NCI-H526 (cell line): ENCODE measurements at places on chromosomes 7 and 10.

GRCh38 chr7:101671371-101672356 is 42.6 kb upstream of the MYL10 start:
- no peak for DNase-seq

DNA sequence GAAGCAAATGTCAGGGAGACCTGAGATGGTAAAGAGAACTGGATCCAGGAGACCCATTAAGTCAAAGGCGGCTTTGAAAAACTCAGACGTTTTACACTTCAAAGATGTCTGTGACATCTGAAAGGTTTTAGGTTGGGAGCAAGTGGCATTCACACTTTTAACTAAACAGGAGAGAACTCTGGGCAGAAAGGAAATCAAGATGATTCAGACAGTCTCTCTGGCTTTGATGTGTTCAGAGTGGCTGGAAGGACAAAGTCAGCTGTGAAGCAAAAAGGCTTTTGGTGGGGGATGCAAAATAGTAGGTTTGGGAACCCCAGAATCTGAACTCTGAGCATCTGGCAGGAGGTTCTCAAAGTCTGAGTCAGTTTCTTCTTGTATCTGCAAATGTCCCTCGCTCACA is 66.6 kb downstream of the PRKCQ start:
- DNase-seq = no peak

- DNase-seq = no peak
Measured at GRCh38 chr7:101155303-101155702, 1.0 kb downstream of the AP1S1 start.

DNA sequence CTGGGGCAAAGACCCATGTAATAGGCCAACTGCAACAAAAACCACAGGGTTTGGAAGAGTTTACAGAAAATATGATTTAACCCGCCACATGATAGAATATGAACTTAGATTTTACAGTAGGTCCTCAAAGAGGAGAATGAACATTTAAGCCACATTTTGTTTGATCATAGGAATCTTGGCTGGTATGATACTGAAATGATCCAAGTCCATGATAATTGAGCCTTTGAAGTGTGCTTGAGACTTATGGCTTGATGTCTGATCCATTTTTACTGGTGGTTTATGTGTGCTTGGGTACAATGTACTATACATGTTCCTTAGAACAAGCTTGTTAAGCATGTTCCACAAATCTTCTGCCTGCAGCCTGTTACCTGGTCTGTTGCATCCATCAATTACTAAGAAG is 41.8 kb upstream of the PDSS1 start:
- no peak for DNase-seq

- DNase-seq = no peak
Measured at GRCh38 chr10:33813415-33813814, 478.9 kb upstream of the NRP1 start.

- no peak for DNase-seq
Measured at GRCh38 chr7:15291699-15292098, 270.1 kb downstream of the AGMO start.

DNA sequence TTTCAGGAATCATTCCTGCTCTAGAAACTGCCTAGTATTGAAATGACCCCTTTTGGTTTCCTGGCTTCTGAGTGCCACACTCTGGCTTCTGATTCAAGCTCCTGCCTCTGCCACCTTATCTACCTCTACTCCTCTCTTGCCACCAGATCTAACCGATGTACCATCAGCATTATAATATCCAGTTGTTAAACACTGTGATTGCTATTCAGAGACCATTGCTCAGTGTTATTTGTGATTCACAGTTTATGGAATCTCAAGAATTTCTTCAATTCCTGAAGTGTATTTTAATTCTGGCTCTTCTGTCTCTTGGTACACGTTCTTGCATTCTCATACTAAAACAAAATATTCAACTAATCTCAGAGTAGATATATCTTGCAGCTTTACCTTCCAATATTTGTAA is 88.7 kb downstream of the DYNC1I1 start:
- no peak for DNase-seq

GRCh38 chr10:22897371-22897770 is 30.5 kb upstream of the ARMC3 start:
- no peak for DNase-seq

DNA sequence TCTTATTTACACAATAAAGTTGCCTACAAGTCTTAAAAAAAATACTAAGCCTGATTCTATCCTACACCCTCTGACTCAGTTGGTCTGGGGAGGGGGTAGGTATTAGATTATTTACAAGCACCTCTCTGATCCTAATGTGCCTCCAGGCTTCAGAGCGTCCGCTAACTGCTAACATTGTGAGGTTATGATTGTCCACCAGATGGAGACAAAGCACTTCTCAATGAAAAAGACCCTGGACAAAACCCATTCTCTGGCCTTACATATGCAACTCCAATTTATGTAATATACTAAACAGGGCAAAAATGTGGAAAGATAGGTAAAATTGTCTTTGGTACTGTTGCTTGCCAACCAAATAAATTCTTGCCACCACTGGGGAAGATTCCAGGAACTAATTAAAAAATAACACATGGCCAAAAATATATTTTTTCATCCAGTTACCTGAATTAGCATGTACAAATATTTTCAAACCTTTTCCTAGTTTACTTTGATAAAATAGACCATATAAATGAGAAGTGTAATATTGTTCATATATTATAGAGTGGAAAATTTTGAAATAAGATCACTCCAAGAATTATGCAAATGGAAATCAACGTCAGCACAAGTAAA is 92.4 kb downstream of the KIF20B start:
- DNase-seq = peak; percentile 20

DNA sequence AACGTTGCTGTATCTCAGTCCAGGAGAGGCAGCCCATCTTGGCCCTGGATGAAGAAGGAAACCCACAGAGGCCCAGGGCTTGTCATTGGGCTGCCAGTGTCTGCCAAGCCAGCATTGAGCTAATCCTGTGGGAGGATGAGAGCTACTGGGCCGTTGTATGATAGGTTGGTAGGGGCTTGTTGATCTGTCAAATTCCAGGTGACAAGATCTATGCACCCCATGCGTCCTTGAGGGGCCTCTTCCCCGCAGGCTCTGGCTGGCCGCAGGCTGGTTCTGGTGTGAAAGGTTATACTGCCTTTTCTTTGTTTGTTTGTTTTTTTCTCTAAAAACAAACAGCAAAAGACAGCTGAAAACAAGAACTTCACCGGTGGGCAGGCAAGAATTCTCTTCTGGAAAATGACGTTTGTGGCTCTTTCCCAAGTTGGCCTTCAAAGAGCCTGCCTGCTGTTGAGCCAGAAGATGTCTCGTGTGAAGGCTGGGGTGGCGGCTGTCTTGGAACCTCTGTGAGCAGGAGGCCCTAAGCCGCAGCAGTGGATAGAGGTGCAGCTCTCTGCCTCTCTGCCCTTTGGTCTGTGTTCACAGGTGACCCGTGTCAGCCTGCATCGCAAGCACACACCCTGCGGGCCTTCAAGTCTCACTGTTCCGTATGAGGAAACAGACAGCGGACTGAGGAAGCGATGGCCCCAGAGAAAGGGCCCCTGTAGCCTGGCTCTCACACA is 23.3 kb downstream of the CYP17A1 start:
- no peak for DNase-seq

GRCh38 chr7:80823057-80823456 is 95.8 kb downstream of the SEMA3C start:
- no peak for DNase-seq

GRCh38 chr7:92025260-92025659 is 84.6 kb downstream of the AKAP9 start:
- DNase-seq = no peak

- DNase-seq = no peak
Measured at GRCh38 chr7:2645274-2645868, 13.6 kb downstream of the TTYH3 start.
